ENCODE measurements at places on chromosomes 13 and 19. TPM values are rescaled to one million over a fixed set of nuclear protein-coding genes. Genes with fewer than 3 reads are reported as not detected.

- DNase-seq, result no peak
Observed at GRCh38 chr13:47774671-47774994, 226.4 kb downstream of the SUCLA2 start.

- DNase-seq, result no peak
Observed at GRCh38 chr19:6693056-6693471, 23.1 kb upstream of the TNFSF14 start.

DNA sequence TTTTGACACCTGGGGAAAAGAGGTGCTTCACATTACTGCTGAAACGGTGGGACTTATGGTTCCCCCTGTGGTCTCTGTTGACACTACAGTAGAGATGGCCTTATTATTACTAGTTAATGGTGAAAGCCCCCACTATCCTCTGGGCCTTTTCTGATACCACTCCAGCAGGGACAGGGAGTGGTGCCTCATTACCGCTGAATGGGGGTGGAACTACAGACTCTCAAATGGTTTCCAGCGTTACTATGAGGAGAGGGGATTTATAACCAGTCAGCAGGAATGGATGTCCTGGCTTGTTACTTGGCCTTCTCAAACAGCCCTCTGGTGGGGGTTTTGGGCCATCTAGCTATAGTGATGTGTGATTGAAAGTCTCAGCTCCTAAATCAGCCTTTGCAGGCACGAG is 96.7 kb upstream of the DIAPH3 start:
- DNase-seq, result no peak

GRCh38 chr13:42494157-42494556 is 79.8 kb upstream of the TNFSF11 start:
- DNase-seq, result no peak

Gene TEKTIP1
- polyA plus RNA-seq, result 2.4 TPM

Gene LRRC8E
- polyA plus RNA-seq, result 0.52 TPM

Data from muscle of back (tissue), 13 donors.